ENCODE measurements at places on chromosomes 7 and 10.

DNA sequence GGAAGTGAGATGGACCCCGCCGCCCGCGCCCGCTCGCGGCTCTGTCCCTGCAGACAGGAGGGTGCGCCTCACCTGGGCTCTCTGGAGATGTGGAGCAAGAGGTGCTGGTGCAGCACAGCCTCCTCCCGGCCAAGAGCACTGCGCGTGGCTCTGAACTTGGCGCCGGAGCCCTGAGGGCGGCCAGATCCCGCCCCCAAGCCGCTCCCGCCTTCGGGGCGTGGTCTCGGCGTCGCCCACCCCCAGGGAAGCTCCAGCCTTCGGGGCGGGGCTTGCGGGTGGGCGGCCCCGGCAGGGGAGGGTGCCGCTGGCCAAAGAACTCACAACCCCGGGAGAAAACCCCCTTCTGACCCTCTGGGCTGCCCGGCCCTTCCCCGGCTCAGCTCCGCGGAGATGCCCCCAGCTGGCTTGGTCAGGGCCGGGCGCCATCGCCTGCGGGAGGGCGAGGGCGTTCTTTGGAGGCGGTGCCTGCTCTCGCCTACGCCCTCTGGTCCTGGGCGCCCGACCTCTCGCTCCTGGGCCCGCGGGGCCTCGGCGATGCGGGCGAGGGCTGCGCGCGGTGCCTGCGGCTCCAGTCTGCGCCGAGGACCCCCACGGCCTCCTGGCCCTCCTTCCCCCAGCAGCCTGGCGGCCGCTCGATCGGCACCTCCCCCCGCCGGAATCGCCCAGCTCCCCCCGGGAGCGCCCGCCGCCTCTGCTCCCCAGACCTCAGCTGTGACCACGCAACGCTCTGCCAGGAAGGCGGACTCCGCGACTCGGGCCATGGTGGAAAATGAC, at the start of gene ZNF488:
ZNF488 (minus strand) TSS at position 146 of the 774 bp plus-strand sequence. CDS start 15,464 bp downstream, outside the sequence.
- peak; percentile 84 for DNase-seq

DNA sequence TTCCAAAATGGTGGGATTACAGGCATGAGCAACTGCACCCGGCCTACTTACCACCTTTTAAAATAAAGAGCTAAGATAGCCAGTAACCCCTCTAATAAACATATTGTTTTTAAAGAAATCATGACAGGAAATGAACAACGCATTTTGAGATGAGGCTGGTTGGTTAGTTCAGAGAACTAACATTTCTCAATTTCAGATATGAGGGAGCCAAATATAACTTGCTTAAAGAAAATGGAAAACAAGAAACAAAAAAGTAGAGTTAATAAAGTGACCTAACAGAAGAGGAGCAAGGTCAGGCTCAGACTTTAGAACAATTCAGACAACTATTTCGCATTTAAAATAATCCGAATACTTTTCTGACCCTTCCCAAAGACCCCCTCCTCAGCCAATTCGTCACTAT, 254.9 kb upstream of the PHF14 start:
- no peak for DNase-seq

GRCh38 chr7:158246272-158246959, 341.2 kb downstream of the PTPRN2 start:
- no peak for DNase-seq

DNA sequence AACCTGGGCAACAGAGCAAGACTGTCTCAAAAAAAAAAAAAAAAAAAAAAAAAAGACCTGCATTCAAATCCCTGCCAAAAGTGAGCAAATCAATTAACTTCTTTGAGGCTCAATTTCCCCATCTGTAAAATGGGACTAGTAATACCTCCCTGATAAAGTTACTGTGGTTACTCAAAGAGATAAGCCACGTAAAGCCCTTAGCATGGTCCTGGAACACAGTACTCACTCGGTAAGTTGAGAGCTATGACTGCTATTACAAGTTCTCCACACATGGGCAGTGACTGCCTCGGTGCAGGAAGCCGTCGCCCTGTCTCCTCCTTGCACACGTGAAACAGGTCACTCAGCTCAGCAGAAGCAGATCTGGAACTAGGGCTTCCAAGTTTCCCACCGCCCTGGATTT, 37.9 kb downstream of the DDIT4 start:
- no peak for DNase-seq

- DNase-seq: no peak
Observed at GRCh38 chr10:132346806-132347205, 14.8 kb downstream of the LRRC27 start.

GRCh38 chr10:75276069-75276872, 40.5 kb upstream of the COMTD1 start:
- no peak for DNase-seq
